ENCODE measurements at places on chromosomes 12 and 14.

GRCh38 chr12:14562279-14562678 is 5.4 kb downstream of the PLBD1 start:
- DNase-seq, result no peak

- DNase-seq, result no peak
Observed at GRCh38 chr12:111436811-111437210, 31.1 kb downstream of the SH2B3 start.

DNA sequence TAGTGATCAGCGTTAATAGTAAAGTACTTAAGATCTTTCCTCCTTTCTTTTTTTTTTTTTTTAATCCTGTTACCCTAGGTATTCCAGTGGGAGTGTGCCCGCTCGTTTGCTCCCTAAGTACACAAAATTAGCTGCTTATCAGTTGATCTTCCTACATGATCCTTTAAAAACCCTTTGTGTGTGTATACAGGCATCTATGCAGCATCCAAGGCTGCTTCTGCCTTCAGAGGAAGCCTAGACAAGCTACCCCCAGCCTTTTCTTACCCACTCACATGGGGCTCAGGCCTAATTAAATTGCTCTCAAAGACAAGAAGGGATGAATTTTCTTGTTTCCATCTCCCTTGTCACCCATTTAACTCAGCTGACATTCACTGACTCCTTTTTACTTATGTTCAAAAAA is 343.4 kb upstream of the LMO3 start:
- DNase-seq, result no peak

- no peak for DNase-seq
Observed at GRCh38 chr14:56124327-56124726, 6.1 kb downstream of the PELI2 start.

- DNase-seq, result no peak
Observed at GRCh38 chr12:101608301-101609133, 13.7 kb downstream of the MYBPC1 start.

- DNase-seq, result no peak
Observed at GRCh38 chr12:12083688-12084087, 12.9 kb downstream of the BCL2L14 start.

- DNase-seq, result no peak
Observed at GRCh38 chr12:71445071-71445470, 5.5 kb downstream of the LGR5 start.

- DNase-seq, result no peak
Observed at GRCh38 chr14:50013198-50013918, 103.0 kb downstream of the VCPKMT start.

DNA sequence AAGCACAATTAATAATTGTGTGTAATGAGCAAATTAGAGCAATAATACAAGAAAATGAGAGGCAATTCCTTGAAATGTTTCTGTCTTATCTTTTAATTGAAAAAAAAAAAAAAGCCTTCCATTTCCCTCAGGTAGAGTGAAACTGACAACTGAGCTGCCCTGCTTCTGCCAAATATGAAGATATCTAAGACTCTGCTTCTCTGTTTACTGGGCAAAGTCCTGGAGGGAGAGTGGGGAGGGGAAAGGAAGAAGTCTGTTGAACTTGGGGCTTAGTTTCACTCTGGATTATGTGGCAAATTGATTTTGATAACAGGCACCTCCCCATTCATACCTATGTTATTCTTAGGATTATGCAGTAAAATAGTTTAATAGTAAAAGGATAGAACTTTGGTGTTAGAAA is 364.9 kb downstream of the NRXN3 start:
- no peak for DNase-seq

- DNase-seq, result no peak
Observed at GRCh38 chr14:61179796-61180398, 101.2 kb downstream of the TMEM30B start.

- DNase-seq, result peak; percentile 43
Observed at GRCh38 chr12:20549108-20549719, 145.9 kb upstream of the SLCO1C1 start.

- DNase-seq, result no peak
Observed at GRCh38 chr12:20409607-20410377, 41.5 kb downstream of the PDE3A start.

GRCh38 chr12:96337953-96338352 is 62.3 kb downstream of the CDK17 start:
- DNase-seq, result no peak

DNA sequence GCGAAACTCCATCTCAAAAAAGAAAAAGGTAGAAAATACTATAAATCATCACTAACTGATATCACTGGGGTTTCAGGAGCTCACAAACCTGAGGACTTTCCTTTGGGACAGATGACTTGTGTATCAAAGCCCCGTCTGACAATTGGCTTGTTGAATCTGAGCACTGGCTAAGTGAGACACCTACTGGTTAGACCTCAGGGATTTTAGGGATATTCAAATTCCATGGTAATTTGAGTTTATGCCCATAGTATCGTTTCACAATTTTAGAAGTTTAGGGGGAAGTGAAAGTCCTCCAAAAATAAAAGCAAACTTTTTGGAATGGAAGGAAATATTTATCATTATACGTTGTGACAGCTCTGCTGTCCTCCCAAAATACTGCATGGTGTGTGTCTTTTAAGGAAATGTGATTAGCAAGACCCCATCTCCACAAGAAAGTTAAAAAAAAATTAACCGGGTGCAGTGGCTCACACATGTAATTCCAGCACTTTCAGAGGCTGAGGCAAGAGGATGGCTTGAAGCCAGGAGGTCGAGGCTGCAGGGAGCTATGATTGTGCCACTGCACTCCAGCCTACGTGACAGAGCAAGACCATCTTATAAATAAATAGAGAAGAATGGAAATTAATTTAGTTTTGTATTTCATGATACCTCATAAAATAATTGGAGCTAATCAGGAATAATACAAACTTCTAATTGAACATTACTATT is 49.2 kb downstream of the FBXL14 start:
- no peak for DNase-seq

DNA sequence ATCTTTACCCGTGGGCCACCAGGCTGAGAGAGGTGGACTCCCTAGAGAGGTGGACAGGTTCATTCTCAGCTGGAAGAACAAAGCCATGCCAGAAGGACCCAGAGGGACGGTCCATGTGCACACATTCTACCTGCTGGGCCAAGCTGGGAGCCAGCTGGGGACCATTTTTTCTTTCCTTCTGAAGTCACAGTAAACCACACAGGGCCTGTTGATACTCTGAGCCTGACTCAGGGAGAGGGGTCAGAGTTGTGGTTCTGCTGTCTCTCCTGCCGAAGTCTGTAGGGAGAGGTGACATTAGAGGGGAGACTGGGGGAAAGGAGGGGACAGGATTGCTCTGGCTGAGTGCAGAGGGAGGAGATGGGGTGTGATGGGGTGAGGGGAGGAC is 148.6 kb downstream of the TSPAN9 start:
- no peak for DNase-seq

GRCh38 chr12:5511256-5511643 is 79.3 kb downstream of the NTF3 start:
- DNase-seq, result no peak

DNA sequence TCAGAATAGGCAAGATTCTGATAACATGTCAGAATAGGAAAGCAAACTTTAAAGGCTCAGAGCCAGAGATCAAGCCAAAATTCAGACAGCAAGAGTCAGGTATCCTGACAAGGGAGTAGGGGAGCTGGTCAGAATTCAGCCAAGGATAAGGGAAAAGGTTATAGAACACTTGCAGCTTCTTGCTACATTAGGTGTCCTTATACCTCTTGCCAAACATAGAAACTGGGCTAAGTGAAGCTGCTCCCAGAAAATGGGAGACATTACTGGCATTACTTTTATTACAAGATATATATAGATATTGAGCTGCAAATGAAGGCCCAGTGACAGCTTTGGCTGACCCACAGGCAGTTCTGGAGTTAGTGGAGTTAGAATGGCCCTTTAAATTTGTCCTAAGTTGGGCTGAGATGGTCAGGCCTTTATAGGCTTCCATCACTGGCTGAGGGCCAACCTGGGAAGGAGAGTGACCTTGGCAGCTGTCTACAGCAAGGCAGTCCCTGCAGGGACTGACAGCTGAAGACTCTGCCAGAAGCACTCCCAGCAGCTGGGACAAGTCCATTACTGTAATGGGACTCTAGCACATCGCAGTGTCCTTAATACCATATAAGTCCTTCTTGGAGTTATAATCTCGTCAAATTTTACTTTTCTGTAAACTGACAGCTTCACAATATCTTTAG is 83.0 kb downstream of the LRRC9 start:
- no peak for DNase-seq

DNA sequence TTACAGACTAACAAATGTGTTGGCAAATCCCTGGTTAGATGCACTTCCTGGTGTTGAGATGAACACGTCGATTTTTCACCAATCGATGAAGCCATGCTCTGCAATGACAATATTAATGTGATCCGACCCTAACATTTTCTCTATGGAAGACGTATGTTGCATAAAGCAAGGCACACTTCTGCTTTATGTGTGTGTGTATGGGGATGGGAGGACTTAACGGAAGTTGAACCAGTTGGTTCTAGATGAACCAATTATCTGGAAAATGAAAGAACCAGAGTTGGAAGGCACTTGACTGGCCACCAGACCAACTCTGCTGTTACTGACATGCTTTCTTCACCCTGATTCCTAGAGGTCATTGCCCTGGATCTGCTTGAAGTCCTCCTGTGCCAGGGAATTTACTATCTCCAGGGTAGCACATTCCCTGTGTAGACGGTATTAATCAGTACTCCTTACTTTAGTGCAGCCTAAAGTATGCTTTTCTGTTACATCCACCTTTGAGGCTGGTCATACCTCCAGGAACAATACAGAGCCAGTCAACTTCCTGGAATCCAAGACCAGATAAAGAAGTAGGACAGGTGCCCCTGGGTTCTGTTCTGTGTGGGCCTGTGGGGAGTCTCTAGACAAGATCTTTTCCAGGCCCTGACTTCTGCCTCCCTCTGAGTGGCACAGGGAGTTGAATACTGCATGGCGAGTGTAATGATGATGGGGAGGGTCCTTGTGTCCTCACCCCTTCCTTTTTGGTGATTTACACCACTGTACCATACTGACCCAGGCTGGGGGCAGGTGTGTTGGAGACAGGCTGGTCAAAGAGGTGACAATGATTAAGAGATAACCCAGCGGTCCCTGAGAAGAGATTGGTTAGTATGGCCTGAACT is 4.1 kb downstream of the SDR39U1 start:
- DNase-seq, result no peak

GRCh38 chr14:54025661-54026060 is 69.0 kb upstream of the BMP4 start:
- no peak for DNase-seq

DNA sequence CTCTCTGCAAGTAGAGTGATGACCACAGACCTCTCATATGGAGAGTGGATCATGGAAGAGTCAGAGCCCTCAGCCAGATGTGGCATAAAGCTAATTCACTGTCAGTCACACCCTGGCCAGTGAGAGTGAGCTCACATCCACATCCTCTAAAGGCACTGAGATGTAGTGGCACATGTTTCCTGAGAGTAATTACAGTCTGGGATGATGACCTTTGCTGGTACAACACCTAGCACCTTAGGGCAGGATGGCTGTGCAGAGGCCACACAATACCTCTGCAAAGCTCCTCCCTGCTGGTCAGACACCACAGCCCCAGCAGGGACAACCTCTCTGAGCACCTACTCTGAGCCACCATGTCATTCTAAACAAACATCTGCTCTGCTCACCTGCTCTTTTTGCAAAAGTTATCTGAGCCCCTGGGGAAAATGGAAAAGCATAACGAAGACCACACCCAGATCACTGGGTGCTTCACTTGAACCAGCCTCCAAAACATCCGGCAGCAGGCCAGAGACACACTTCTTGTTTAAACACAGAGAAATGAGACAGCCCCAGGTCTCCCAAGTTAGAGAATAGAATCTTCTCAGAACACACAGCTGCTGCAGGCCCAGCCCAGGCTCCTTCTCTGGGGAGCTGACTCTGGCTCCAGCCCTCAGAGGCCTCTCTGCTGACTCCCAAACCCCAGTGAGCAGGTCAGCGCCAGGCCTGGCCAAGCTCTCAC is 30.3 kb downstream of the PITPNM2 start:
- no peak for DNase-seq

DNA sequence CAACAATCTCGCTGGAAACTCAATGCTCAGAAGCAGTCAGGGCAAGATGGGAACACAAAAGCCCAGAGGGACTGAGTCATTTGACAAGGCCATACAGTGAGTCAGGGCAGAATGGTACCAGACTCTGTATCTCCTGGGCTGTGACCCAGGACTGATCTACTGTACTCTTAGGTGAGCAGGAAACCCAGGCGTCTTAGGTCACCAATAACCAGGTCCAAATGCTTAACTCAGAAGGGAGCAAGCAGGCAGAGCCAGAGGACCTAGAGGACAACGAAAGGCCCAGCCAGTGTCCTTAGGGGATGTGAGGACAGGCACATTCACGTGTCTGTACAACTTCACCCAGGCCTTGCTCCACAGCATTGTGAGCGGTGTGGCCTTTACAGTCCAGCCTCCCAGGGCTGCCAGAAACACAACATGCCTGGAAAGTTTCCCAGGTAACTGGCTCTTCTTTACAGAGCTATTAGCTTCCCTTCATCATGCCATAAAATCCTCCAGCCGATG is 69.9 kb downstream of the ARL6IP4 start:
- DNase-seq, result no peak

DNA sequence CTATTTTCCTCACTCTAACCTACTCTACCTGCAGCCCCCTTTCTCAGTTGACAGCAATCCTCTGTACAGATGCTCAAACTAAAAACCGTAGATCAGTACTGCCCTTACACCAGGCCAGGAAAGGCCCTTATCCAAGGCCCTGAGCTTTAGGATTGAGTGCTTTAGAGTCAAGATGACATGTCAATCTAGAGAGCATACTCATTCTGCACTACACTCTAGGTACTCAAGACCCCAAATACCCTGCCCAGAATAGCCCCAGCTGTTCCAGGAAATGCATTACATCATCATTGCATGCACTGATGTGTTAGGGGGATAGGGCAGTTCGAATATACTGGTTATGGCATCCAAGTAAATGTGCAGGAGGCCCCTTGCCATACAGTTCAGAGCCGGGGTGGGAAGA is 3.5 kb upstream of the PHLDA1 start:
- no peak for DNase-seq

- DNase-seq, result no peak
Observed at GRCh38 chr12:75666939-75667334, 155.5 kb upstream of the KRR1 start.

- no peak for DNase-seq
Observed at GRCh38 chr12:105221583-105222283, 14.2 kb downstream of the APPL2 start.

- DNase-seq, result no peak
Observed at GRCh38 chr12:57554897-57555296, 5.1 kb downstream of the KIF5A start.

DNA sequence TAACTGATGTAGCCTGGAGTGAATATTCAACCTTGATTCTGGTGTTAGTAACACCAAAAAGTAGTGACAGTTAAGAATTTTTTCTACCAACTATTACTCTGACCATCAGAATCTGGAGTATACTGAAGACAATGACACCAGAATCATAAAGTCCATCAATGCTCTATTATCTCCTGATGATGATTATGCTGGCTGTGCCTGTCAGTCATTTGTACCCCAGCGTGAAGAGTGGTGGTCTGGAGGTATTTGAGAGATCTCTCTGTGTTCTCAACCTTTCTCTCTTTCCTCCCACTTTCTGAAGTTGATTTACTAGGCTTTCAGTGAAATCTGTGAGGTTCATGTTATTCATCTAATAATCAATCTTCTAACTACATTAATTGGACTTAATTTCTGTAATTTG is 615.4 kb downstream of the SLC16A7 start:
- no peak for DNase-seq
